ENCODE measurements at places on chromosomes 3 and 15.

- DNase-seq, result no peak
These were observed 431.6 kb upstream of the LMCD1 start for GRCh38 chr3:8070011-8070410.

DNA sequence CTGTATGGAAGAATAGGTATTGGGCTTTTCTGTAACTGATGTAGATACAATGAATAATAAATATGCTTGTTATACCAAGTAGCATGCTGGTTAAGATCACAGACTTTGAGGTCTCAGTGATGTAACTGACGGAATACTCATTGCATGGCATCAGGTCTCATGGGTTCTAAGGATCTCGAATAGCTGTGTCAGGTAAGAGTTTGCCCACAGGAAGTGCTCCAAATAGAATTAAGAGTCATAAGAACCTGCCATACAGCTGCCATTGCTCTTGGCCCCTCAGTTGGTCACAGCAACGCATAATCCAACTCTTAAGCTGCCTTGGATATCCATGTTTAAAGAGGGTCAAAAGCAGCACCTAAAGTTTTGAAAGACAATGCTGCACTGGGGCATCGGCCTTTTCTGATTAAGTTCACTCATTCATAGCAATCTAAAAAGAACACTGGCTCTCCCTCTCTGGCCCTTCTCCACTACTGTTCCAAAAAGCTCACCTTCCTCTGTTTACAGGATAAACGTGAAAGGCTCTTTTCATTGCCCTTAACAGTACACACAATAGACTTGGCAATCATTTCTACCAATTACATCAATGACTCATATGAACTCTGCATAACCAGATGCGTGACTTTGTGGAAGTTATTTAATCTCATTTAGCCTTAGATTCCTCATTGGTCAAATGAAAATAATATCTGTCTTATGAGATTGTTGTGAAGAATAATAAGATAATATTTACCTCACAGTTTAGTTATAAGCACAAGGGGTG lies 74.6 kb downstream of the ZBTB20 start:
- DNase-seq, result no peak

DNA sequence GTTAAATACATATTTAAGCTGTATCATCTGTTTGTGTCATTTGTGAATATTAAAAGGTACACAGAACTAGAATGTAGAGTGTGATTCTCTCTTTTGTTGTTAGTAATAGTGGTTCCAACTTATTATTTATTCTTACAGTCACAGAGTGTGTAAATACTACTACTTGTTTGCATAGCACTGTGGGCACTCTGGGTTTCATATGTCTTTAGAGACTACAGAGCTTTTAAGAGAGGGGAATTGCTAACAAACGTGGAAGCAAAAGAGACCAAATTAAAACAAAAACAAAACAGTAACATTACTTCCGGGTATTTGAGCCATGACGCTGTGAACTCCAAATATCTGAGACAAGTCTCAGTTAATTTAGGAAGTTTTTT lies 828.0 kb upstream of the DPPA4 start:
- DNase-seq, result no peak

DNA sequence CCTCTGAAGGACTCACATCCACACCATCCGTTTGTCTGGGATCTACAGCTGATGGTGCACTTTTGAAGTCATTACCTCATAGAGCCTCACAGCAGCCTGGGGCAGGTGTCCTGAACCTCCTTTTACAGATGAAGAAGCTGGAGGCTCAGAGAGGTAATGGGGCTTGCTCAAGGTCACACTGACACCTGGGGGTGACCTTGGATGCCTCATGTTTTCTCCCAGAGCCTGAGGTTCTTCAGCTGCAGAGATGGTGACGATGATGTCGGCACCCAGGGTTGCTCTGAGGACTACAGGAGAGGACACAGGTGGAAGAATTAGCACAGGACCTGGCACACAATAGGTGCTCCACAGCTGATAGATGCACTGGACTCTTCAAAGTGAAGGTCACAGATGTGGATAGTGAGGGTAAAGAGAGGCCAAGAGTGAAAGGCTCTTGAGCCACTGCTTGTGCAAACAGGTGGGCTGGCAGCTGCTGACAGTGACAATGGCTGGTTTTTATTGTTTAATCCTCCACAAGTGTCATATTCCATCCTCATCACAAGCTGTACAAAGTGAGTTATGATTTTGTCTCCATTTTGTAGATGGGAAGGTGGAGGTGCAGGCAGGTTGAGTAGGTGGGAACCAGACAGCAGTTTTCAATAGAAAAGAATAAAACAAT lies 17.4 kb upstream of the ATP2B2 start:
- no peak for DNase-seq

DNA sequence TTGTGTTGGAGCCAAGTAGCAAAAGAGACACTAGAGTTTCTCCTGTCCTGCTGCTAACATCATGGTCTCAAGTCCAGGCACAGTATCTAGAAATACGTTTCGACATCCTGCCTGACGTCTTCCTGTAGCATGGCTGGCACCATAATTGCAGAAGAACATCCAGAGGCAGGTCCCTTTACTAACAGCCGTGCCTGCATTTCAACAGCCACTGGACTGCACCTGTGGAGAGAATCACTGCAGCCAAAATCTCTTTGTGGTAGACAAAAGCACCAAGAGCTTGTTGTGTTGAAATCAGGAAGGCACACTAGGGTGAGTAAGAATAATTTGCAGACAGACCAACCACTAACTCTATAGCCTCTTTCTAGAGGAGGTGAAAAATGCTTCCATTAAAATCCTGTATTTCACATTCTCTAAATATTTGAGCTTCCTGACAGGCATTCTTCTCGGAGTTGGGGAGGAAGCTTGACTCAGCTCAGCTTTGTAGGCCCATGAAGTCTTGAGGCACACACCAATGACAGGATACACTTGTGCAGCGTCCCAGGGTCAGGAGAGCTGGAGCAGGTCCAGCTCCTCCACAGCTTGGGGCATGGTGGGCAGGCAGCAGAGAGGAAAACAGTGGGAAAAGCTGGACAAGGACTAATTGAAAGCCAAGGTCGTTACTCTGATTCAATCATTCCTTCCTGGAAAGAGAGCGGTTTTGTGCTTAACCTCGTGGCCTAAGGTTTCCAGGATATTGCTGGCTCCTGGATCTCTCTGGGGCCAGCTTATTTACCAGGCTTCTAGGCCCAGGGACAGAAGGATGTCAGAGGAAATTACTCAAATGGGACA lies 244.9 kb downstream of the FAM43A start:
- DNase-seq, result peak; percentile 23

DNA sequence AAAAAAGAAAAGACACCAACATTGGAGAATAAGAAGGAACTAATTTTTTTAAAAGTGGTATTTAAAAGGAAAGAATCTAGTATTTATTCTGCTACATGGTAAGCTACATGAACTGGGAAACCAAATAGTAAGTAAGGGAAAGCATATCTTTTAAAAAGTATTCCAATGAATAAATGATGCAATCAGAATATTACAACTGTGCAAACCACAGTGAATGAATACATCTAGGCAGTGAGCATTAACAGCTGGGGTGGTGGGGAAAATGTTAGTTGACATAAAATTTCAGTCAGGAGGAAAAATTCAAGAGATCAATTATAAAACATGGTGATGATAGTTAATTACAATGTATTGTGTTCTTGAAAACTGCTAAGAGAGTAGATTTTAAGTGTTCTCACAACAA lies 16.9 kb downstream of the ICE2 start:
- no peak for DNase-seq

DNA sequence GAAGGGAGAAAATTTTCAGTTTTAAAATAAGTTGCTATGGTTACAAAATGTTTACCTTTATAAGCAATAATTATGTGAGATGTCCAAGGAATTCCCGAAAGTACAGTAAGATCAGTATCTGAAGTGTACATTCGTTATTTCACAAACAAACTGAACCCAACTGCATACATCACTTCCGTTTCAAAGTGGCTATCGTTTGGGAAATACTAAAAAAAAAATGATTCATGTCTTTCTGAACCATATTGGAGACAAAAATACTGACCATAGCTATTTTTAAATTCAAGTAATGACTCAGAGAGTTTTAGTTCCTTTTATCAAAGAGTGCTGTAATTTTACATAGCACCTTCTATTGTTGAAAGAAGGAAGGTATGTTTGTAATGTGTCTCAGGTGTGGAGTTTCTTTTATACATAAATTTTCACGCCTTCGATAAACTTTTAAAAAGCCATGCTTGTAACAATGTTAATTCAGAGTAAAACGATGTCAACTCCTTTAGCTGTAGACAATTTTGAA lies 8.0 kb upstream of the ANKRD28 start:
- DNase-seq, result no peak

GRCh38 chr3:100740207-100740606 lies 30.9 kb downstream of the TFG start:
- no peak for DNase-seq
